Renal pelvis (tissue), 12 donors: ENCODE measurements at places on chromosomes 1 and 21. TPM values are rescaled to one million over a fixed set of nuclear protein-coding genes. Genes with fewer than 3 reads are reported as not detected.

Gene OR2L3
- polyA plus RNA-seq = not detected

Gene CD2
- 0.14 TPM for polyA plus RNA-seq

Gene COL8A2
- polyA plus RNA-seq = 1.9 TPM

Gene CCT8
- polyA plus RNA-seq = 247 TPM

Gene MCOLN2
- polyA plus RNA-seq = 1.5 TPM

Gene RLF
- 22.2 TPM for polyA plus RNA-seq

Gene RXFP4
- not detected for polyA plus RNA-seq

Gene FAM43B
- polyA plus RNA-seq = 1.0 TPM

Gene OR2T33
- not detected for polyA plus RNA-seq

Gene TBX15
- 0.13 TPM for polyA plus RNA-seq

Gene CRYZ
- polyA plus RNA-seq = 161 TPM
